Progenitor cell of endocrine pancreas (in vitro differentiated cells): ENCODE measurements at places on chromosomes 1 and 21. TPM values are rescaled to one million over a fixed set of nuclear protein-coding genes. Genes with fewer than 3 reads are reported as not detected.

GRCh38 chr21:34553151-34553952 is 41.3 kb upstream of the KCNE1 start:
- DNase-seq: no peak

GRCh38 chr1:22141554-22142314 is 1.2 kb downstream of the WNT4 start:
- no peak for DNase-seq

- no peak for DNase-seq
Measured at GRCh38 chr1:223248770-223249140, 105.7 kb upstream of the TLR5 start.

DNA sequence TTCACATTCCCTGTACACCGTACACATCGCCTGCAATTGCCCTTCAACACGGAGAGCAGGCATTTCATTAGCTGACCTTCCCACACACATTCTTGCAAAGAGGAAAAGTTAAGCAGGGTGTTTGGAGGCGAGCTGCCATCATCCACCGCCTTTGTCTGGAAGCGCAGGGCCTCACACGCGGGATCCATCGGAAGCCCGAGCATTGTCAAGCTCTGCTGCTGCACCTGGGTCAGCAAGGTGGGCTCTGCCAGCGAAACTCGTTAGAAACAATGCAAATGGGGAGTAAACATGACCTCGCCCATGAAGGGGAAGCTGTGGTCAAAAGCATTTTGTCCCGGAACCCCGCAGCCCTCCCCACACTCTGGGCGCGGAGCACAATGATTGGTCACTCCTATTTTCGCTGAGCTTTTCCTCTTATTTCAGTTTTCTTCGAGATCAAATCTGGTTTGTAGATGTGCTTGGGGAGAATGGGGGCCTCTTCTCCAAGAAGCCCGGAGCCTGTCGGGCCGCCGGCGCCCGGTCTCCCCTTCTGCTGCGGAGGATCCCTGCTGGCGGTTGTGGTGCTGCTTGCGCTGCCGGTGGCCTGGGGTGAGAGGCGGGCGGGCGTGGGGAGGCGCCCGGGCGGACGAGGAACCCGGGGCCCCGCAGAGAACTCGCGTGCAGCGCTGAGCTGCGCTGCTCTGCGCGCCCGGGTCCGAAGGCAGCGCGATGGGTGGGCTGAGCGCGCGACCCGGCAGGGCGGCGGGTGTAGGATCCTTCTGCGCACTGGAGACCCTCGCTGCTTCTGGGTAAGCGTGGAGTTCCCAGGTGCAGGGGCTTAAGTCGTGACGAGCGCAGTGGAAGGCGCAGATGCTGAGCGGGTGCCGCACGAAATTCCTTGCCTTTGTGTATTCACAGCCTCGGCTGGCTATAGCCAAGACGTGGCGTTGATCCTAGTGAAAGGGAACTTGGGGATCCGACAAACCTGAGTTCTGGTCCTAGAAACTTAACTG is at the start of gene CR1:
CR1 (plus strand) TSS at position 357 of the 992 bp plus-strand sequence; CDS start at position 468, 111 bp downstream.
- peak; percentile 26 for DNase-seq

DNA sequence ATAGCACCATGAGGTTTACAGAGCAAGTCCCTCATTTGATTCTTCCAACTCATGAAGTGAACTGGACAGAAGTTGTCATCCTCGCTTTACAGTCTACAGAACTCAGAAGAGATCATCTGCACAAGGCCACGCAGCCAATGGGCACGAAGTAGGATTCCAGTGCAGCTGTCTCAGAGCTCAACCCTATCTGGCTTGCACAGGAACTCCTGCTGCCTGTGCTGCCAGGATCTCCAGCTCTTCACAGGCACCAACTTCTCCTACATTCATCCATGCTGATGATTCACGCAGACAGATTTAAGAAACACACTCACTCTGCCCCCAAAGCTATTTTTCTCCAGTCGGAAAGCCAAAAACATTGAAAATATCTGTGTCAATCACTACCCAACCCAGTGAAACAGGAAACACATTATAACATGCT is 157.0 kb downstream of the RERE start:
- DNase-seq: no peak

DNA sequence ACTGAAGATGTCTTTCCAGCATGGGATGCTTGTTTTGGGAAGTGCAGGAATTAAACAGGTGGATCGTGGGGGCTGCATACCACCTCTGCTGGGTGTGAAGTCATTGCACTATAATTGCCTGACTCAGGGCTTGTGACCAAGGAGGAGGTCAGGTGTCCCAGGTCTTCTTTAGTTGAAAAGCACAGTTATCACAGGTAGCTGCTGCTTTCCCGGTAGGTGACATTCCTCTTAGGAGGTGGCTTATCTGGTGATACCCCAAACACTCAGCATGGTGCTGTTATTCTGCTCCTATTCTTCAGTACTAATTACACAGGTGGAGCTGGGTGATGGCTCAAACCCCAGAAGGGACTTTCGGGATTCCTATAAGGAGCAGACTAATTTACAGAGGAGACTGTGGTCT is 320.3 kb upstream of the PLXNA2 start:
- no peak for DNase-seq

GRCh38 chr1:41811051-41811795 is 107.5 kb downstream of the HIVEP3 start:
- no peak for DNase-seq

DNA sequence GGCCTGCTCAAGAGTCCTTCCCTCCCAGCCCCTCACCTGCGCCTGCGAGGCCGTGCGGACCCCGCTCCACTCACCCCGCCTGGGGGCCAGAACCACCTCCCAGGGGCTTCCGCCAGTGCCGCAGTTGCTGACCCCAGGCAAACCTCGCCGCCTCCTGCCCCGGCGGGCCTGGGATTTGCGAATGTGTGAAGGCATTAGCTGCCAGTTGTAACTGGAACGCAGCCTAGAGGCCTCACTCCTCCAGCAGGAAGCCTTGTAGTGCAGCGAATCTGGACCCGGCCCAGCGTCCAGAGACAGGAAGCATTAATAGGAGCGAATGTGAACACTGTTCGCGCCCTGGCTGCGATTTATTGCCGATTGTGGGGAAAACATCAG is 140.9 kb upstream of the ARHGEF16 start:
- no peak for DNase-seq

Gene CLEC20A
- not detected in 2 replicates for total RNA-seq

Gene INKA2
- 4.4 and 5.8 TPM in 2 replicates for total RNA-seq

Gene ADGRB2
- 4.6 and 5.5 TPM in 2 replicates for total RNA-seq
